ENCODE measurements at places on chromosomes 2 and 18. TPM values are rescaled to one million over a fixed set of nuclear protein-coding genes. Genes with fewer than 3 reads are reported as not detected.

AMER3 gene
- not detected for total RNA-seq

WDFY1 gene
- total RNA-seq: 12.6 TPM

TGFA gene
- total RNA-seq: 1.1 TPM

ZNF396 gene
- total RNA-seq: 0.71 TPM

NXPH2 gene
- not detected for total RNA-seq

All from left ventricle myocardium inferior (tissue), 1 donor.